ENCODE measurements at places on chromosomes 4 and X. TPM values are rescaled to one million over a fixed set of nuclear protein-coding genes. Genes with fewer than 3 reads are reported as not detected.

GRCh38 chr4:54548831-54549460 is 108.8 kb upstream of the KIT start:
- H3K4me1 ChIP-seq, result no peaks in the 10 kb centered on the region
- no peak overlapping the region for H3K4me3 ChIP-seq
- no peaks in the 10 kb centered on the region for H3K36me3 ChIP-seq

DNA sequence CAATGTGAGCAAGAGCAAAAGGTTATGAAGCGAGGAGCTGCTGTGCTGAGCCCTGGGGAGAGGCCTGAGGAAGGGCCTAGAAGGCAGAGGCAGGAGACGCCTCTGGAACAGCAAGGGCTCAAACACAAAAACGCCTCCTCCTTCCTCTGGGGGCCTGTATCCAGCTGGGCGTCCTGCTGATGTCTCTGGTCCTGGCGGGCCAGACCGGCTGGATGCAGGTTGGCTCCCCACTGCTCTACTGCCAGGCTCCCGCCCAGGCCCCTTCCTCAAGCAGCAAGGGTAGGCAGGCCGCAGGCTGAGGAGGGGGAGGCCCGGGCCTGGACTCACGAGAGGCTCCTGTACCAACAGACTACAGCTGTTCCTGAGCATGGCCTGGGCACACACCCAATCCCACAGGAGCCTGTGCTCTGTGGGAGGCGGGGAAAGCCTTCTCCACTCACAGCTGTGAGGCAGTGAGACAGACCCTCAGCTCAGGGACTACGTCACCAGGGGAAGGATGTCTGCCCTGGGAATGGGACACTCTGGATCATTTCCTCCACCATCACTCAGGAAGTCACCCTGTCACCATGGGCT is 2.3 kb downstream of the HAUS7 start:
- no peaks in the 10 kb centered on the region for H3K4me1 ChIP-seq
- no peak overlapping the region for H3K4me3 ChIP-seq
- no peak for DNase-seq
- H3K27ac ChIP-seq, result no peak overlapping the region
- no peaks in the 10 kb centered on the region for H3K36me3 ChIP-seq

SULT1B1 gene
- total RNA-seq, result 4.7 TPM

DNA sequence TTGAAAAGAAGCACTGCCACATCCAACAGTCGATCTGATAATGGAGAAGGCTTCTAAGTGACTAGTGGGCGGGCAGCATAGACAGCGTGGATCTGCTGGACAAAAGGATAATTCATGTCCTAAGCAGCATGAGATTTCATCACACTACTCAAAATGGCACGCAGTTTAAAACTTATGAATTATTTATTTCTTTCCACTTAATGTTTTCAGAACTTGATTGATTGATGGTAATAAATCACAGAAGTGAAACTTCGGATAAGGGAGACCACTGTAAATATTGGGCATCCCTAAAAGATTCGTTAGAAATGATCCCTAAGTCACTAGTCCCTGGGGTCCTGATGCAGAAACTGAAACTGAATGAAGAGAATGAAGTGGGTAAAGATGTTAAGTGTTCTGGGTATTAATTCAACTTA is 93.0 kb upstream of the ANK2 start:
- H3K27ac ChIP-seq, result no peak overlapping the region
- H3K36me3 ChIP-seq, result no peaks in the 10 kb centered on the region
- no peaks in the 10 kb centered on the region for H3K27me3 ChIP-seq
- no peak for DNase-seq
- no peaks in the 10 kb centered on the region for H3K4me1 ChIP-seq

- no peaks in the 10 kb centered on the region for H3K27me3 ChIP-seq
Observed at GRCh38 chrX:65607070-65607742, 60.2 kb upstream of the MSN start.

HEPH gene
- total RNA-seq, result 14.4 TPM

- H3K4me1 ChIP-seq, result no peaks in the 10 kb centered on the region
- no peaks in the 10 kb centered on the region for H3K36me3 ChIP-seq
- no peaks in the 10 kb centered on the region for H3K27me3 ChIP-seq
- H3K27ac ChIP-seq, result no peak overlapping the region
Observed at GRCh38 chr4:38411981-38412536, 251.9 kb upstream of the KLF3 start.

GRCh38 chr4:40193016-40193571 is 3.7 kb upstream of the RHOH start:
- no peaks in the 10 kb centered on the region for H3K36me3 ChIP-seq
- H3K4me3 ChIP-seq, result no peak overlapping the region
- H3K27me3 ChIP-seq, result no peaks in the 10 kb centered on the region
- no peak for DNase-seq
- no peak overlapping the region for H3K27ac ChIP-seq

DNA sequence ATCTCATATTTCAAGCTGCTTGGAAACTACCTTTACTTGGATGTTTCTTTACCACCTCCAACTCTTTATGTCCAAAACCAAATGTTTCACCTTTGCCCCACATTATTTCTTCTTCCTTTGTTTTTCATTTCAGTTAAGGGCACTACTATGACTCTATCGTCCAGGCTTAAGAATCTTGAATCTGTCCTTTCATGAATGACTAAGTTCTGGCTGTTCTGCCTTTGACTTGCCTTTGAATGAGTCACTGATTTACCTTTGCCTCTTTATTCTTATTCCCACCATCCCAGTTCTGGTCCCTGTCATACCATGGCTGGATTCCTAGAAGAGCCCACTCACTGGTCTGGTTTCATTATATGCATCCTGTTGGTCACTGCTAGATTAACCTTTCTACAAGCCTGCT is 30.6 kb upstream of the PLAC1 start:
- no peaks in the 10 kb centered on the region for H3K27me3 ChIP-seq
- no peak overlapping the region for H3K4me3 ChIP-seq
- H3K27ac ChIP-seq, result no peak overlapping the region
- H3K4me1 ChIP-seq, result no peaks in the 10 kb centered on the region
- H3K36me3 ChIP-seq, result no peaks in the 10 kb centered on the region
